ENCODE measurements at places on chromosomes 4 and X.

GRCh38 chr4:68874507-68874906 is 58.7 kb downstream of the UGT2B10 start:
- no peak for DNase-seq

- no peak for DNase-seq
These were observed 73.1 kb downstream of the MTHFD2L start for GRCh38 chr4:74230902-74231499.

DNA sequence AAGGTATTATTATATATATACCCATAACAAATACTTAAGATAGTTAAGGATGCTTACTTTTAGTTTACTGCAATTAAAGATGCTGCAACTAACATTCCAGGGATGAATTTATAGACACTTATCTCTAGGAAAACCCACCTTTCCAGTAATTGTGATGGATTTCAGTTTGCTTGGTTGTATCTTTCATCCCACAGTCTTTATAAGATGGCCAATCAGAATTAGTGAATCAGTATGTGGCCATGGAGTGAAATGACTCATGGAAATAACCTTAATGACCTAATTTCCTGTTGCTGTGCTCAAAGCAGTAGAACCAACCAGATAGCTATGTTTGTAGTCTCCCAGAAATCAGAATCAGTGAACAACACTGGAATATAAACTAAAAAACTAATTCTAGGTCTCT is 26.4 kb downstream of the MOSPD2 start:
- no peak for DNase-seq

DNA sequence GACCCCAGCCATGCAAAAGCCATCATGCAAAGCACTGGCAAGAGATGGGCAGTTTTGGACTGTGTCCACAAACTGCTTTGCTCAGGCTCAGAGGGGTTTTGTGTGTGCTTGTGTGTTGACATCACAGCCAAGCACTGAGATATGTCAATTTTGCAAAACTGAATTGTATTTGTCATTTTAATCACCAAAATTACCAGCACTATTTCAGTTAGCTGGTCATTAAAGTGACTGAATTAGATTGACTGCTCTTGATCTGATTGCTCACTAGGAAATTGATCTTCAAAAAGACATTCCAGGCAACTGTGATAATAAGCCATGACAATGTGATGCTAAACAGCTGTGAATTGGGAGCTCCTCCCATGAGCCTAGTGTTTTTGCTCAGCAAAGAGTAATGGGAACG is 337.3 kb upstream of the GNPDA2 start:
- DNase-seq, result no peak

- no peak for DNase-seq
These were observed 82.5 kb upstream of the SORBS2 start for GRCh38 chr4:185894481-185894880.

DNA sequence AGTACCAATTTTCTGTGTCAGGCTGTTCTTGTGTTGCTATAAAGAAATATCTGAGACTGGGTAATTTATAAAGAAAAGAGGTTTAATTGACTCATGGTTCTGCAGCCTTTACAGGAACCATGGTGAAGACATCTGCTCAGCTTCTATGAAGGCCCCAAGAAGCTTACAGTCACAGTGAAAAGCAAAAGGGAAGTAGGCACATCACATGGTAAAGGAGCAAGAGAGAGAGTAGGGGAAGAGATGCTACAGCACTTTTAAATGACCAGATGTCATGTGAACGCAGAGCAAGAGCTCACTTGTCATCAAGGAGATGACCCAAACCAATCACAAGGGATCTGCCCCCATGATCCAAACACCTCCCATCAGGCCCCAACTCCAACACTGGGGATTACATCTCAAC is 174.3 kb downstream of the ATP10D start:
- DNase-seq, result no peak

- DNase-seq, result no peak
These were observed 61.2 kb downstream of the PAQR3 start for GRCh38 chr4:78878031-78878430.

- DNase-seq, result no peak
These were observed 148.4 kb downstream of the AR start for GRCh38 chrX:67692246-67692645.

- DNase-seq, result no peak
These were observed 552.0 kb downstream of the STIM2 start for GRCh38 chr4:27412613-27413012.

DNA sequence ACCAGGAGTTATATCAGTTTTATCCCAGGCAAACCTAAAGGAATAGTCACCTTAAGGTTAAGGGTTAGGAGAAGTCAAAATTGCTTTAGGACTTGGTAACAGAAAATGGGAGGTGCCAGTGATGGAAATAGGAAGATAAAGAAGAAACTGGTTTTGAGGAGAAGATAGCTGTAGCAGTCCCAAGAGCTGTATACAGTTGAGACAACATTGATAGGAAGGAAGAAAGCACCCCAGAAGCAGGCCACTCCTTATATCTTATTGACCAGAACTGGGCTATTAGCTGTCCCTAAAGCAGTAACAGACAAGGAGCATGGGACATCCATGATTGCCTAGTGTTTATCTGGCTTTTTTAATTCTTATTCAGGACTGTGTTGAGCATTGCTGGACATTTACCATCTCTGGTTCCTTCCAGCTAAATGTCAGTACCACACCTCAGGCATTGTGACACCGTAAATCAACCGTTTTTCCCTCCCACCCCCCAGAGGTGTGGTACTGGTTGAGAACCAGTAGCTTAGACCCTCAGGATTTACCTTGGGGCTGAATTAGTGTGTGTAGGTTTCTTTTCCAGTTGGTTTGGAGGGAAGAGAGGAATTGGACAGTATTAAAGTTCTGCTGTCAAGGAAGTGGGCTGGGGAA is 2.0 kb upstream of the PGRMC2 start:
- DNase-seq, result no peak

DNA sequence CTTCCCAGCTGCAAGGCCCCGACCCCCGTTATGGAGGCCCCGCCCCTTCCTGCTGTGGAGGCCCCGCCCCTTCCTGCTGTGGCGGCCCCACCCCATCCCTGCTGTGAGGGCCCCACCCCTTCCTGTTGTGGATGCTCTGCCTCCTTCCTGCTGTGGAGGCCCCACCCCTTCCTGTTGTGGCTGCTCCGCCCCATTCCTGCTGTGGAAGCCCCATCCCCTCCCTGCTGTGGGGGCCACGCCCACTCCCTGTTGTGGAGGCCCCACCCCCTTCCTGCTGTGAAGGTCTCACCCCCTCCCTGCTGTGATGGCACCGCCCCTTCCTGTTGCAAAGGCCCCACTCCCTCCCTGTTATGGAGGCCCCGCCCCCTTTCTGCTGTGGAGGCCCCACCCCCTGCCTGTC is 104.9 kb upstream of the PSAPL1 start:
- no peak for DNase-seq

GRCh38 chrX:30875957-30876356 is 13.1 kb downstream of the TAB3 start:
- DNase-seq, result no peak

DNA sequence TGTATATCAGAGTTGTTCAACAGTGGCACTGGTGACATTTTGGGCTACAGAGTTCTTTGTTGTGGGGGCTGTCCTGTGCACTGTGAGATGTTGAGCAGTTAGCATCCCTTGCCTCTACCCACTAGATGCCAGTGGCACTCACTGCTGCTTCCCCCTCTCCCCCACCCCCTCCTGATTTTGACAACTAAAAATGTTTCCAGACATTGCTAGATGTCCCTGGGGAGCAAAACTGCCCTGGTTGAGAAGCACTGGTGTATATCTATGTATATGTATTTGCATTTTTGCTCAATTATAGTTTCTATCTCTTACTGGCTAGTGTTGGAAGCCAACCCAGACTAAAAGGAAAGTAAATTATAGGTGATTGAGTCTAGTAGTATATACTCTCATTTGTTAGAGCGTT is 2.4 kb downstream of the TMEM131L start:
- DNase-seq, result no peak

GRCh38 chrX:110847334-110847733 is 51.7 kb upstream of the CHRDL1 start:
- no peak for DNase-seq

- no peak for DNase-seq
These were observed 3.7 kb downstream of the GRIPAP1 start for GRCh38 chrX:48998391-48998790.

DNA sequence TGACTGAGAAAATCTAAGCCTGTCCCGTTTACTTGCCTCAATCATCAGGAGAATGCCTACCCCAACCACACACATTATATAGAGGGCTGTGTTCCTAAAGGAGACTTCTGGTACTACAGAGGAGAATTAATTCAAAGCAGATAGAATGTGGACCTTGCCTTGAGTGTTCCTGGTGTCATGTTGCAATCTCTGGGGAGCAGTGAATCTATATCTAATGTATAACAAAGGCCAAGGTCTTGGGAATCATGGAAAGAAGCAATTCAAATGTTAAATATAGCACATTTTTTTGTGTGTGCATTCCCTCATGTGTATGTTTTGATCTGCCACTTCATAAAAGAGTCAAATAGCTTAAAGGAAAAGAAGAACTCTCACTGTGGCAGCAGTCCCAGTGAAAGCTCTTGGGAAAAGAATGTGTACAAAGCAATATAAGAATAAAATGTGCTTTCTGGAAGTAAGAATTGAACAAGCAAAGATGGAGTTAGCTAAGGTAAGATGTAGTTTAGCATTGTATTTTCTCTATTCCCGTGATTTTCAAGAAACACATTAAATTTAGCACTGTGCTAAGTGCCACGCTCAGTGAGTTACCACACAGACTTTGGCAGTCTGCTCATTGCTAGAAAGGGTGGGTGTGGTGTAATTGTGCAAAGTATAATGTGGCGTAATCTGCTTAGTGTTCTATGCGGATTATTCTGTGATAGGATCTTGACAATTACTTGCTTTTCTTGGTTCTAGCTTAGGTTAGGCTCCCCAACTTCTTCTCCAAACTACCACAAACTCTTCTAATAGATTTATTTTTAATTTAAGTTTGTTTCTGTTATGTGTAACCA is 13.7 kb downstream of the ADH6 start:
- no peak for DNase-seq

DNA sequence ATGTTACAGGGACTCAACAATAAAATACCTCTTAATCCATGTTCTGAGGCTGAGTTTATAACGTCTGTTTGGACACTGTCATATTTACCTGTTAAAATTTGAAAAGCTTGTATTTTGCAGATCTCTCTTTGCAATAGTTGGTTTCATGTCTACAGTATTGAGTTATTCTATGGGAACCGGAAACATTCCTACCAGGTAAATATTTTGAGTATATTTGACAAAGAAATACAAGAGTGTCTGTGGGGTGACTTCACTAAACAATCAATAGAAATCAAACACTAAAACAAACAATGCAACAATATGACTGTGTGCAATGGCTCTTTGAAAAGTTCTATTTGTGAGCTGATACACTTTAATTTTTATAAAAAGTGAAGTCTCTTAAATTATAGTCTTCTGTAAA is 47.7 kb upstream of the CXCL8 start:
- DNase-seq, result no peak

DNA sequence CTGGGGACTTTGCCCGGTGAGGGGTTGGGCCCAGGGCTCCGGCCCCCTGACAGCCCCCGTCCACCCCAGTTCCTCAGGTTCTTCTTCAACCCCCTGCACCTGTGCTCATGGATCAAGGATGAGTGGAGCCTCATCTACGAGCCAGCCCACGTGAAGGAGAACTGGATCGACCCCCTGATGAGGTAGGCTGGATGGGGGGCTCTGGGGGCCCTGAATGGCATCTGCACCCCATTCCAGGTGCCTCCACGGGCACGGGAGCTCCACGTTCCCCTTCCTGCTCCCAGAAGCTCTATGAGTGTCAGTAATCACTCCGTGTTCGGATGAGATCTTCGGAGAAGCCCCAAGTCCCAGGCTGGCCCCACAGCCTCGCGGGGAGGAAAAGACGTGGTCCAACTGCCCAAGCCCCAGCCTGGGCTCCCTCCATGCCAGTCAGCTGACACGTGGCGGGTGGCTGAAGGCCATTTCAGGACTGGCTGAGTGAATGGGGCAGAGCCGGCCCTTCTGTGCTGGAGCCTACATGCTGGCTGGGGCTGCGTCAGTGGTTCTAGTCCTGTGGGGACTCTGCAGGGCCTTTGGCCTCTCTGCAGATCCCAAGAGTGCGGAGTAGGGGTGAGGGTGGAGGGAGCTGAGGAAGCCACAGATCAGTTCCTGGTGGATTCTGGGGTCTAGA is 24.4 kb downstream of the CFAP99 start:
- DNase-seq, result no peak

DNA sequence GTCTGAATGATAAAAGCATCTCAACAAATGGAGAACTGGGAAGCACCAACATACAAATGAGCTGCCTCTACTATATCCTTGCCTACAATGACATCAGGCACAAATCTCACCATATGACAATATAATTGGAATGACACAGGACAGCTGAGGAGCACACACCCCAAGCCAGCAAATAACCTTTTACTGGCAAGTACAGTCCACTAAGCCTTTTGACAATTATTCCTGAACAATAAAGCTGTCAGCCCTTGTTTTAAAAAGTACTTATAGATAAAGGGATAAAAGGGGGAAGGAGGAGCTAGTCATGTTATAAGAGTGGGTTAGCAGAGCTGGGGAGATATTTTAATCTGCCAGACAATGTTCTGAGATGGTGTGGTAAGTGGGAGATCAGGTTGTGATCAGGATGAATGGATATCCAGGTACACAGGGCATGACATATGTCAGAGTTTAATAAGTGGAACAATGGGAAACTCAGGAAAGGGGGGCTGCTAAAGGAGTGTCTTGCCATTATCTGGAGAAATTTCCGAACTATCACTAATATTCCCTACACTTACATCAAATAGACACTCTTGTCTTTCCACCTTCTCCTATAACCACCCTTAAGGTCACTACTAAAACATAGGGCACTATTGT is 127.6 kb downstream of the GPC3 start:
- DNase-seq, result no peak

- no peak for DNase-seq
These were observed 127.7 kb downstream of the PRKX start for GRCh38 chrX:3585719-3586118.

- no peak for DNase-seq
These were observed 199.2 kb downstream of the RASL11B start for GRCh38 chr4:53061091-53061850.

DNA sequence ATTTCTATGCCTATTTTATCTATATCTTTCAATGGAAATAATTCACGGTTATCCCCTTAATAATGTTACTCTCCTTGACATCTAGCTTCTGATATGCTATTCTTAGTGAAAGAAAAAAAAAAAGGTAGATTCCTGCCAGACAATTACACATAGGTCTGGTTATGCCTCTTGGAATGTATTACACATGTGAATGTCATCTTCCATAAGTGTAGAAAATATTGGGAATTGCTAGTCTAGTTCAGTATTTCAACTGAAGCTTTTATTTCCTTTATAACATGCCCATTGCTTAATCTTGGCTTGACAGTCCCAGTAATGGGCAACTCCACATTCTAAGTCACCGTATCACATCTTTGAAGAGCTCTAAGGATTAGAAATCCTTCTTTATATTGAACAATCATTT is 25.4 kb upstream of the PPP1R2C start:
- DNase-seq, result no peak

- no peak for DNase-seq
These were observed 3.7 kb downstream of the FGD1 start for GRCh38 chrX:54492340-54492739.

DNA sequence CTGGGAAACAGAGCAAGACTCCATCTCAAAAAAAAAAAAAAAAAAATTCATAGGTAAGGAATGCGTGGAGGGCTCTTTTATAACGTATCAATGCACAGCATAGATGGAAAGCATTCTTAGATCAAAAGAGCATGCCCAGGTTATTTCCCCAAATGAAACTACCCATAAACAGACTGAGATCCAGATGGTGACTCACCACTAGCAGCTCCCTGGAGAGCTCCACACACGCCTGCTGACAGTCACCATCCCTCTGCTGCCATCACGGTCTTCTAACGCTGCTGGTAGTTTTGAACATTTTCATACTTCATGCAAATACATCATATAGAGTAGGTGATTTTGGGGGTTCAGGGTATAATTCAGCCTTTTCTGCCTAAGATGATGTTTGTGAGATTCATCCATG is 136.9 kb downstream of the ASMT start:
- DNase-seq, result no peak
